COLO829 (cell line): ENCODE measurements at places on chromosomes 7 and 10.

- no peak for DNase-seq
These were observed 1.9 kb downstream of the LRRC20 start for GRCh38 chr10:70380350-70381135.

- DNase-seq = no peak
These were observed 86.4 kb downstream of the WDR37 start for GRCh38 chr10:1142596-1142995.

DNA sequence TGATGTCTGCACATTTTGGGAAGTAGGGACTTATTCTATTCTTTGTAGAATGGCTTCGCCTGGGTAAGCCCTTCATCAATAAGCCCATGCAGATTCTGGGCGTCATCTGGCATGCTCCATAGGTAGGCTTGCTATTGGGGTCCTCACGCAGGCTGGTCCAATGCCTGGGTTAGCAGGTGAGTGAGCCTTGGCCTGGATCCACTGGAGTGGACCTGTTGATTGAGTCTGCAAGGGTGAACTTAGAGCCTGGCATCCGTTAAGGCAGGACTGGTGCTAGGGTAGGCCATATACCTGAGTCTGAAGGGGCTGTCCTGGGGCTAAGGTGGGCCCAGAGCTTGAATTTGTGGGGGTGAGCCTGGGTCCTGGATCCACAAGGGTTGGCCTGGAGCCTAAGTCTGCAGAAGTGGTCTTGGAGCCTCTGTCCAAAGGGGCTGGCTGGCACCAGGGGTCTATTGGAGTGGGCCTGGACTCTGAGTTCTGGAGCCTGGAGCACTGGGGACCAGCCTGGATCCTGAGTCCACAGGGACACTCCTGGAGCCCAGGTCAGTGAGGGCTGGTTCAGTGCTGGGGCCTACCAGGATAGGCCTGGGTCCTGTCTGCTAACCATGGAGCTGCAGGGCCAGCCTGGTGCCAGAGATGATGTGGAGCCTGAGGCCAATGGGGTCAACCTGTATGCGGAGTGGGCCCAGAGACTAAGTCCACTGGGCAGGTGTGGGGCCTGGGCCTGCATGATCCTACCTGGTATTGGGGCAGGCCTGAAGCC lies 297.7 kb downstream of the PTPRN2 start:
- no peak for DNase-seq

DNA sequence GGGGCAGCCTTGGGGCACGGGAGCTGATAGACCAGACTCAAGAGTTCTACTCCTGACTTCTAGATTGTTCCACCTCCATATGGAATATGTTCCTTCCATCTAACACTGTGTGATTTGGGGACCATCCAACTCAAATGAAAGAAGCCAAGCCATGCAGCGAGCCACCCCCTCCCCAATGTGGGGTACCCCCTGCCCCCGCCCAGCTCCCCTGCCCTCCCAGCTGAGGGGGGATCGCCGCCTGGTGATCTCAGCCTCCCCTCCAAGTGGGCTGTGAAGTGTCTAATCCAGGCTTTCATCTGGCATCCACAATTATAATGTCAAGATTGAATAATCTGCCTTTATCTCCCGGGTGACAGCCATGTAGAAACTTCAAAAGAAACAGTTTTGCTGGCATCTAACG lies 246.1 kb downstream of the RPS24 start:
- DNase-seq = no peak

- DNase-seq = no peak
These were observed 185.8 kb downstream of the PTPRN2 start for GRCh38 chr7:158401826-158402225.

DNA sequence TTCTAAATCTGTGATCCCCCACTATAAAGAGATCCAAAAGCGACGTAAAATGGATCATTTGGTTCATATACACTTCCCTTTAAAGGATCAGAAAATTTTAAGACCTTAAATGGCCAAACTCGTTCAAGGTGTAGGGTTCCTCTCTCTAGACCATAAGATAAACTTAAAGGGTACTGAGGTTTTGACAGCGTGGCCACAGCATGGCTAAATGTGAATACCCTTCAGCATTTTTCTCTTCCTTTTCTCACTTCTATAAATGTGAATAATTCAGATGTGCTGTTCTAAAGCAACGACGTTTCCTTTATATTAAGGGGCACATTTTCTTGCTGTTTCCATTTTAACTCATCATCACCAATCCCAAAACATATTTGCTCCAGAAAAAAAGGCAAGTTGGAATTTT lies 5.2 kb downstream of the ZCWPW1 start:
- no peak for DNase-seq

GRCh38 chr7:46969303-46970130 lies 612.4 kb downstream of the TNS3 start:
- DNase-seq = no peak

GRCh38 chr7:92747041-92747835 lies 89.1 kb downstream of the CDK6 start:
- DNase-seq = no peak

DNA sequence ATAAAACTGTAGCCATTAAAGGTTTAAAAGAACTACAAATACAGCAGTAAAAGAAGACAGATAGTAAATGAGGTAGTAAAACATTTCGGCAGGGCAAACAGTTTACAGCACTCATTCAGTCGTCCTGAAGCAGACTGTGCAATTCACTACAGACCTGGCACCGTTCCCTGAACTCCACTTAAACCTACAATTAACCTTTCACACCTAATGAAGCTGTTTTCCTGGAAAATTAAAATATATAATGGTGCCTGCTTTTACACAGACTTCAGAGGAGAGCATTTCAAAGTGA lies 335.3 kb downstream of the GFRA1 start:
- DNase-seq = no peak
